Tibial nerve (tissue), 4 donors: ENCODE measurements at places on chromosomes 6 and 20.

- no peak for DNase-seq
Measured at GRCh38 chr6:38997128-38997761, 51.3 kb upstream of the GLP1R start.

DNA sequence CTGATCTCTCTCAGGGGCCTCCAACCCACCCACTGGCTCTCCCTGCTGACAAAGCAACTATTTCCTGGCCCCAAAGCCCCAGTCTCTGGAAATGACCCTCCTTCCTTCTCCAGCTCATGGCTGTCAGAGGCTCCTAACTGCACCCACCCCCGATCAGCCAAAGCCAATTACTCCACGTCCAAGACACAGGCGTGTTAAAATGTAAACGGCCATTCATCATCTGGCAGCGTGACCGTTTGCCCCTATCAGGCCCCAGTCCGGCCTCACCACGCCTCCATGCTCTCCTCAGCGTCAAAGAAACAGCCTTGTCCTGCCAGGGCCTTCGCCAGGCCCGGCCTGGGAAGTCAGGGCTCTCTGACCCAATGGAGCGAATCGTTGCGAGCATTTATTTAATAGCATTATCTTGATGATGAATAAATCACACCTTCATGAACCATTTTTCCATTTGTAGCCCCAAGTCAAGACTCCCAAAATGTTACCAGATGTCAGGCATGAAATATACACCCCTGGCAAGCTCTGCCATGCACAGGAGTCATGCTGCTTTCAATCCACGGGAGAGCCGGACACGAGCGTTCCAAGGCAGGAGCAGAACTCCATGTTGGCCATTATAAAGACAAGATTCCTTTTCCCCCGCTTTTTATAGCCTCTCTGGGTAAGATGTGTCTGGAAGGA, 17.7 kb downstream of the RIPOR3 start:
- DNase-seq = no peak

DNA sequence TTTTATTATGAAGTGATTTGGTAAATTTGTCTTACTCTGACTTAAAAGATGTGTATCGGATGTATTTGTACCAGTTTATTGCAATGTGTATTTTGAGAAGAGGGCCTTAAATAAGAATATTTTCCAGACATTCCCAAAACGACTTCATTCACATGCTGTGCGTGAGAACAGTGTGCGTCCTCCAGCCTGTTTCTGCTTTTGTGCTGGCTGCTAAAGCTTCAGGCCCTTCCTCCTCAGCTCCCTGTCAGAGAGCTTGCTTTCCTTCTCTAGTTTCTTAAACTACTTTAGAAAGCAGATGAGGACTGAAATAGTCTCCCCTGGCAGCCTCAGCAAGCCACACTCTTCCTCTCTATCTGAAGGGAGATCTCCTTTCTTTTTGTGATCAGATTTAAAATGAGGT, 157.8 kb downstream of the SAMD5 start:
- no peak for DNase-seq

- DNase-seq = no peak
Measured at GRCh38 chr20:37849156-37849555, 53.8 kb upstream of the VSTM2L start.

GRCh38 chr6:99614430-99615186, 8.0 kb downstream of the PRDM13 start:
- DNase-seq = no peak

- DNase-seq = no peak
Measured at GRCh38 chr6:31035862-31036497, 25.7 kb downstream of the MUC22 start.

DNA sequence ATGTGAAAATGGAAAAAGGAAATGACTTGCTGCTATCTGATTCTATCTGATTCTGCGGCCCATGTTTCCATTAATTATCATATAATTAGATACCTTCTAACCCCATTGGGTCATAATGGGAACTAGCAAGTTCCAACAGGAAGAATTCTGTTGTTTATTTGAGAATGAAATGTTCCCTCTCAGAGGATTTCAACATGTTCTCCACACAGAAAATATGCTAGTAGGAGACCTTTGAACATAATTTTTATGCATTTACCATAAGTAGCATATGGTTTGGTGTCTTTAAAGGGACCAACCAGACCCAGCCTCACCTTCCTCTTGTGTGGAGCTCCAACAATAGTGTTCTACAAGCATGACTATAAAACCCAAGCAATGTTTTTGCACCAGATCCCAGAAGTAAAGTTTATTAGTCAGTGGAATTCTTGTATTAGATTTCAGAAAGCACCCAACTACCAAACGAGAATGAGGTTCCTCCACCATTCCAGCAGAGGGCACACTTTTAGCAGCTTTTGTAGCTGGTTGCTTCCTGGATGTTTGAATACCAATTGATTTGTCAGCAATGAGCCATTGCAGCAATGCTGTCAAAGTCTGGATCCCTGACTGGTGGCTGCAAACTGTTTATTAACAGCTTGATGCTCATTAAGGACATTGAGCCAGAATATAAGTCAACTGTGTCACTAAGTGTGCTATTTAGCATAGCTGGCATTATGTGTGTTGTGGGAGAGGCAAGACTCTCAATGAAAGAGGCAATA, 143.6 kb upstream of the GJE1 start:
- DNase-seq = no peak

GRCh38 chr20:11832851-11833250, 84.8 kb upstream of the BTBD3 start:
- no peak for DNase-seq

DNA sequence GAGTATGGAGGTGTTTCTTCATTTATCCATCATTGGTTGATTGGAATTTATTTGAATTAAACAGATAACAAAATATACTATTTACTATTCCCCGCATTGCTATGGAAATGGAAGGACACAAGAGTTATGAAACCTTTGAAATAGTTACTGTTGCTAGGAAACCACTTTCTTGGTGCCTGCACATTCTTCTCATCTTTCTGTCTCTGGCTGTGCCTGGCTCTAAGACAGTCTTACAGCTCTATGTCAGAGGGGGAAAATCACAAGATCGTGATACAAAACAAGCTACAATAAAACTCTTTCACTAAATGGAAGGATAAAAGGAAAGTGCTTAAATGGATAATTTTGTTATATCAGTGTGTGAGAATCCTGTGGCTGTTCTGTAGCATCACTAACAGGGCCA, 453.0 kb downstream of the LMBRD1 start:
- no peak for DNase-seq

DNA sequence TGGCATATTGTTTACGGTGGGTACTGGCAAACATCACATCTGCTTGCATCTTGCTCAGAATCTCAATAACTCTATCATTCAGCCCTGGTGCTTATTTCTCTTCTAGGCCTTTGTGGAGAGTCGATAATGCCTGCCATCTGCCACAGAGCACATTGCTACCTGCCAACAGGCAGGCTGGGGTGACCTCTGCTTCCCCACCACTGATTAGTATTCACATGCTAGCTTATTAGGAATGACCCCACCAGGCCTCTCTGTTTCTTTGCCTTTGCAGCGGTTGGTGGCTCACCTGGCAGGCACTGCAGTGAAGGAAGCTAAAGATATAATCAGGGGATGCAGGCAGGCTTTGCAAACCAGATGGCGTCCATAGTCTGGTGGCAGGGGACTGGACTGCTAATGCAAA, 154.5 kb downstream of the MMS22L start:
- no peak for DNase-seq

- DNase-seq = no peak
Measured at GRCh38 chr6:4806337-4806725, 30.1 kb downstream of the CDYL start.
